ENCODE measurements at places on chromosomes 7 and 10. TPM values are rescaled to one million over a fixed set of nuclear protein-coding genes. Genes with fewer than 3 reads are reported as not detected.

Gene IMPDH1
- 77.3 TPM for total RNA-seq

Gene PTPRZ1
- not detected for total RNA-seq

Gene ESYT2
- 129 TPM for total RNA-seq

Gene VSIR
- total RNA-seq: 271 TPM

Gene CHST15
- total RNA-seq: 2.2 TPM

Gene VGF
- total RNA-seq: not detected

Gene GRM3
- not detected for total RNA-seq

Gene PHYHIPL
- total RNA-seq: not detected

Gene ITPRID1
- total RNA-seq: not detected

Gene DOCK1
- total RNA-seq: 0.34 TPM

Gene FZD1
- total RNA-seq: 0.24 TPM

DNA sequence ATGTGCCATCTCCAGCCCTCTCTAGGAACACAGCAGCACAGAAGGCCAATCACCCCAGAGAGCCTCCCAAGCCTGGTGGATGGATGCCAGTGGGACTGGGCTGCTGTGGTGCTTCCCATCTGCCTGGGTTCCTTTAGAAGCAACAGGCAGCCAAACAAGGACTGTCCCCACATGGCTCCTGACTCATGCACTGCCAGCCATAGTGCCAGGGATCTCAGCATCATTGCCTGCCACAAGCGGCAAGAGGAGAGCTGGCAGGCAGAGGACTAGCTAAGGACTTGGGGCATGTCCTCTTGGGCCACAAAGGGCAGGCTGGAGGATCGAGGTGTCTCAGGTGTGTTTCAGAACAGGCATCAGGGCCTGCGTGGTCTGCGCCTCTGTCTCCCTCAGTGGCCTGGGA lies 23.4 kb upstream of the FIGNL1 start:
- no peak overlapping the region for H3K4me3 ChIP-seq
- no peak overlapping the region for H3K27ac ChIP-seq
- no peaks in the 10 kb centered on the region for H3K4me1 ChIP-seq
- no peaks in the 10 kb centered on the region for H3K27me3 ChIP-seq

- H3K27me3 ChIP-seq: no peaks in the 10 kb centered on the region
- no peaks in the 10 kb centered on the region for H3K4me1 ChIP-seq
- DNase-seq: no peak
- H3K4me3 ChIP-seq: no peak overlapping the region
- no peaks in the 10 kb centered on the region for H3K36me3 ChIP-seq
Observed at GRCh38 chr7:12540850-12541249, 29.7 kb upstream of the SCIN start.

DNA sequence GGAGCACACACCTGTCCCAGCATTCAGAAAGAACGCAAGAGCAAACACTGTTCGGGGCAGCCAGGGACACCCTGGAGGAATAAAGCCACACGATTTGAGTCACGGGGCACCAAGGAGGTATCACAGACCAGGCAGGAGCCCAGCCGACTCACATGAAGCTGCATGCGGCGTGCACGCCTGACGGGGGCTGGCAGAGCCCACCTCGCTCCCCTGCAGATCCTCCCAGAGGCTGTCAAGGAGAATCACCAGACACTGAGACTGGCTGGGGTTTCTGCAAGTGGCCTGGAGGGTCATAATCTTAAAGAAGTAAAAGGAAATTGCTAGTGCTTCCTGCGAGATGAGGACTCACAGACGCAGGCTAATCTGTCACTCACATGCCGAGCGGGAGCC lies 61.6 kb downstream of the TCERG1L start:
- no peaks in the 10 kb centered on the region for H3K4me1 ChIP-seq
- no peak overlapping the region for H3K4me3 ChIP-seq
- H3K27ac ChIP-seq: no peak overlapping the region
- H3K36me3 ChIP-seq: no peaks in the 10 kb centered on the region
- no peaks in the 10 kb centered on the region for H3K27me3 ChIP-seq
- no peak for DNase-seq

GRCh38 chr10:10613656-10614244 lies 403.9 kb upstream of the CELF2 start:
- H3K4me3 ChIP-seq: no peak overlapping the region
- DNase-seq: no peak
- no peaks in the 10 kb centered on the region for H3K36me3 ChIP-seq
- H3K27ac ChIP-seq: no peak overlapping the region

DNA sequence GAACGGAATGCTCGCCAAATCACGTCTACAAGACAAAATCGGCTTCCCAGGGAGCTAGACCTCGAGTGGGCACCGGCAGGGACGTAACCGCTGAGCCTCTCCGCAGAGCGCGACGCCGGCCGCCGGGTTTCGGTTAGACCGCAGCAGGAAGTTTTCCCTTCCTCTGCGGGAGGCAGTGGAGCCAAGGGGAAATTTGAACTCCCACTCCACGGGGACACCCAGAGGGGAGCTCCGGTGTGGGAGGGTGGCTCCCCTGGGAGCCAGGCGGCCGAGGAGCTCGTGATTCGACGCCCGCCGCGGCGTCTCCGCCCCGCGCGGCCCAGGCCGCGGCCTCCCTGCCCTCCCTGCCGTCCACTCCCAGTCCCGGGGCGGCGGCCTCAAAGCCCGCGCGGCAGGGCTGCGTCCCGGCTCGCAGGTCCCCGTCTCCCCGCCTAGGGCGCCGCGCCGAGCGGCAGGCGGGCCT lies 426 bp downstream of the SYPL1 start:
- no peaks in the 10 kb centered on the region for H3K36me3 ChIP-seq
- no peaks in the 10 kb centered on the region for H3K27me3 ChIP-seq
- peak overlapping the region; percentile 61 for H3K4me3 ChIP-seq
- H3K4me1 ChIP-seq: peaks cover 61% of the 10 kb centered on the region
- peak overlapping the region; percentile 83 for H3K27ac ChIP-seq

GRCh38 chr7:112450807-112451761 lies 824 bp downstream of the IFRD1 start:
- H3K27ac ChIP-seq: peak overlapping the region; percentile 96
- H3K27me3 ChIP-seq: no peaks in the 10 kb centered on the region
- H3K4me3 ChIP-seq: peak overlapping the region; percentile 99
- peak; percentile 90 for DNase-seq
- H3K4me1 ChIP-seq: peaks cover 10% of the 10 kb centered on the region

DNA sequence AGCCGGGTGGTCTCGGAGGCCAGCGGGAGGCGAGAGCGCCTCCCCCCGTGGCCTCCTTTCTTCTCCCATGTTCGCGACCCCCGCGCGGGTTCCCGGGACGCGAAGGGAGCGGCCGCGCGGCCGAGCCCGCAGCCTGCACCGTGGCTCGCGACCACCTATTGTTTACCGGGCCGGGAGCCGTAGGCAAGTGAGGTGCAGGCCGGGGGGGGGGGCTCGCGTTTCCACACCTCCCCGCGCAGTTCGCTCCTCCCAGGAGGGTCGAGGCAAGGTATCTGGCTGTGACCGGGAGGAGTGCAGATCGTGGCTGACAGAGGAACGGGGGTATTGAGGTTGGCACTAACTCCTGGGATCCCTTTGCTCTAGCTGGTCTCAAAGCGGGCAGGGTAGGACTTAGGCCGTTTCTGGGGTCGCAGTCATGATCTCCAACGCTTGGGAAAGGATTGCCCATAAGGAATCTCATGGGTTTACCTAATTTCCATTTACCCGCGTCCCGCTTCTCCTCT lies 734 bp downstream of the PTPN12 start:
- DNase-seq: no peak
- H3K27ac ChIP-seq: peak overlapping the region; percentile 53
- no peaks in the 10 kb centered on the region for H3K4me1 ChIP-seq
- no peaks in the 10 kb centered on the region for H3K27me3 ChIP-seq
- no peaks in the 10 kb centered on the region for H3K36me3 ChIP-seq

GRCh38 chr7:110803602-110804143 lies 287.3 kb upstream of the LRRN3 start:
- DNase-seq: no peak
- H3K36me3 ChIP-seq: no peaks in the 10 kb centered on the region
- no peak overlapping the region for H3K27ac ChIP-seq

DNA sequence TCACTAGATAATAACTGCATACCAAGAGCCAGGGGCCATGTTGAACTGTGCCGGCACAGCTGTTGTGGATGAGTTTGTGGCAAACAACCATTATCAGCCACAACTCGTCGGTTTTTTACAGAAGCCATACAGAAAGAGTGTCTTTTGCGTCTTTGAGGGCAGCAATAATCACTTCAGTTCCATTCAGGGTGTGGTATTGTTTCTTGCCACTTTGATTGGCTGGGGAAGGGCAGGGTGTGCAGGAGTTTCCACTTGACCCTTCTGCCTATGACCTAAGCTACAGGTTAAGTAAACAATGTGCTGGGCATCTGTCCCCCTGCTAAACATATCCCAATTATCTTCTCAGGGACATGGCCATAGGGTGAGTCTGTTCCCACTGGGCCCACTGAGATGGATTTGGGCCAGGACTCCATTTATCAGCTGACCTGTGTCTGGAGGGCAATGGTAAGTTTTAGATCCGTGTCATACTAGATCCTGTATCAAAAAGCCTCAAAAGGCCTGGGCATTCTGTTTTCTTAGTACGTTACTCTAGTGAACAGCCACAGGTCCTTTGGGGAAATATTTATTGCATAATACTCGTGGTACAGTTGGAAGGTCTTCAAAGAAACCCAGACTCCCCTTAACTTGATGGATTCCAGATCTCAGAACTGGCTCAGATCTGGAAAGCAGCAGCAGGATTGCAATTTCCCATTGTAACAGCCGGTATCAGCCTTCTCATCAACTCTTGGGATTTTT lies 15.9 kb downstream of the ZNF3 start:
- DNase-seq: no peak
- peaks cover 36% of the 10 kb centered on the region for H3K36me3 ChIP-seq
- H3K27ac ChIP-seq: no peak overlapping the region

- H3K4me1 ChIP-seq: no peaks in the 10 kb centered on the region
- H3K27me3 ChIP-seq: no peaks in the 10 kb centered on the region
- H3K36me3 ChIP-seq: no peaks in the 10 kb centered on the region
- DNase-seq: no peak
- H3K4me3 ChIP-seq: no peak overlapping the region
Observed at GRCh38 chr10:131087464-131088215, 223.9 kb downstream of the TCERG1L start.

DNA sequence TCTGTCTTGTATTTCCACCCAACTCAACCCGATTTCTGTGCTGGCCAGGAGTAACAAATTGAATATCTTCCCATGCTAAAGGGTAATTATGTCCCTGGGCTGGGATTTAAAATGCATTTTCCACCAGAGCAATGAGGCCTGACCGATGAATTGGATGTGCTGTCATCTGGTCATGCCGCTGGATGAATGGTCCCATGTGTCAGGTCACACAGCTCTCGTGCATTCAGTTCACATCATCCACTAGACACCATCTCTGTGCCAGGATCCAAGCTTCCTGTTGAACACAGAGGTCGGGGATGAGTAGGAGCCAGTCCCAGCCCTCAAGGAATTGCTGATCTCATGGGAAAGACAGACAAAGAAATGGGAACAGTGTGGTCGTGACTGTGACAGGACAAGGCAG lies 200.8 kb downstream of the ADRA2A start:
- no peaks in the 10 kb centered on the region for H3K36me3 ChIP-seq
- H3K27me3 ChIP-seq: no peaks in the 10 kb centered on the region
- H3K4me3 ChIP-seq: no peak overlapping the region

- H3K36me3 ChIP-seq: no peaks in the 10 kb centered on the region
- H3K4me3 ChIP-seq: no peak overlapping the region
- DNase-seq: no peak
Observed at GRCh38 chr7:98300595-98301372, 19.3 kb downstream of the BRI3 start.

DNA sequence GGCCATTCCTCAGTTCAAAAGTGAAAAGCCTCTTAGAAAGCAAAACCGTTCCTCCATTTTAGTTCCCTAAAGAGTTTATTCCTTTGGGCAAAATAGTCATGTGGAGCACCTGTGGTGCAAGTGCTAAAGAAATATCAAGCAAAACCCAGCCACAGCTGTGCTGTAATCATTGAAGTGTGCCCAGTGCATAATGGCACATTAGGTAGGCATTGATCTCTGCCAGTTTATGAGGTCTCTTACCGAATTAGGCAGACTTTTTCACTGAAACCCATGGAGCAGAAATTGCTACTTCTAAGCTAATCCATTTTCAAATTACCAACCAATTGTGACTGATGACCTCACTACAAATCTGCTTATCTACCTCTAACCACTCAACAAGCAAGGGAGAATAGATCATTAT lies 97.2 kb upstream of the SEMA3A start:
- no peaks in the 10 kb centered on the region for H3K27me3 ChIP-seq
- H3K36me3 ChIP-seq: no peaks in the 10 kb centered on the region
- H3K4me1 ChIP-seq: no peaks in the 10 kb centered on the region
- no peak overlapping the region for H3K27ac ChIP-seq
- no peak for DNase-seq
